ENCODE measurements at places on chromosomes 16 and 17.

- DNase-seq = no peak
Measured at GRCh38 chr17:27797390-27798091, 2.8 kb downstream of the NOS2 start.

GRCh38 chr16:11792410-11793241 lies 4.4 kb downstream of the ZC3H7A start:
- no peak for DNase-seq

DNA sequence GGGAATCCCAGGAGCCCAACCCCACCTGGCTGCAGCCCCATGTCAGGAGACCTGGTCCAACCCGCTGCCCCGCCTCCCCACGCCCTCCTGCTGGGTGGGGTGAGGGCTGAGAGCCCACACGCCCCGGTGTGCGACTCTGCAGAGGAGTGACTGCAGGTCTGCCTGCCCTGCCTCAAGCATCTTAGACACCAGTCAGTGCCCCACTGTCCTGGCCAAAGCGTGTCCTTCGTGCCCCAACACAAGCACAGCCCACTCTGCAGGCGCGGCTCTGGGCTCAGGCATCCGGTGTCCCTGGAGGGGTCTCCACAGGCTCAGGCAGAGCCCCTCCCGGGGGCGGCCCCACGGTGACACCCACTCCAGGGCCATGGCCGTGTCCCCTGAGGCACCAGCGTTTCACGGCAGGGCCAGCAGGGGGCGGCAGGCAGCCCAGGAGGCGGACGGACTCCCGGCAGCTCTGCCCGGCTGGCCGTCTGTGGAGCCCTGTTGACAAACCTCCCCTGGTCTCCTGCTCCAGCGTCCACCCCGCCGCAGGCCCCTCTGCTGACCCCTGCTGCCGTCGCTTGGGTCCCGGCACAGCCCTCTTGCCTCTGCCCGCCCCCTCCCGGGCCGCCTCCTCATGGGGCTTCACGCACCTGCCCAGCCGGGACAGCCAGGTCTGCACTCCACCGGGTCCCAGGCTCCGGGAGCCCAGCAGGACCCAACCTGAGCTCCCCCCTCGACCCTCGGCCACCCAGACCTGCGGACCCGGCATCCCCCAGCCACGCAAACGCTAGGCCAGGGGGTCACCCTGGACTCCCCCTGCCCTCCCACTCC lies 8.6 kb upstream of the UBE2I start:
- no peak for DNase-seq

DNA sequence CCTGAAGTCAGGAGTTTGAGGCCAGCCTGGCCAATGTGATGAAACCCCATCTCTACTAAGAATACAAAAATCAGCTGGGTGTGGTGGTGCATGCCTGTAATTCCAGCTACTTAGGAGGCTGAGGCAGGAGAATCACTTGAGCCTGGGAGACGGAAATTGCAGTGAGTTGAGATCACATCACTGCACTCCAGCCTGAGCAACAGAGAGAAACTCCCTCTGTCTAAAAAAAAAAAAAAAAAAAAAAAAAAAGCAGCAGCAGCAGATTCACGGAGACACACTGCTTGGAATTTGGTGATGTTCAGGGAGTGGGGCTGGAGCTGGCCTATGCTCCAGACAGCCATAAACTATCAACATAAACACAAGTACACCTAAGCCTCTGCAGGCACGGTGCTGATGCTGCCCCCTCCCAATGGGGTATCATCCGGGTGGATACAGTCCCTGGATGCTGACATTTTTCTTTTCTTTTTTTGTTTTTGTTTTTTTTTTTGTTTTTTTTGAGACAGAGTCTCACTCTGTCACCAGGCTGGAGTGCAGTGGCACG lies 39.6 kb upstream of the RHOT1 start:
- no peak for DNase-seq

GRCh38 chr16:73711406-73712080 lies 585.1 kb upstream of the PSMD7 start:
- no peak for DNase-seq

- no peak for DNase-seq
Measured at GRCh38 chr17:740240-741017, 8.0 kb downstream of the TLCD3A start.

- DNase-seq = no peak
Measured at GRCh38 chr17:82087961-82088837, 9.8 kb downstream of the FASN start.

Data from cortex of kidney (tissue), 1 donor.